NCI-H82 (cell line): ENCODE measurements at places on chromosomes 6 and 20.

- peak; percentile 69 for DNase-seq
These were observed at the start of gene SEL1L2 for GRCh38 chr20:13990465-13990864. Gene SEL1L2, minus strand, starts transcription at chr20:13990614. Its CDS starts 80 bp downstream, at chr20:13990534.

GRCh38 chr6:95119927-95120326 lies 457.4 kb upstream of the MANEA start:
- no peak for DNase-seq

GRCh38 chr6:24306936-24307335 lies 50.9 kb downstream of the DCDC2 start:
- no peak for DNase-seq

- no peak for DNase-seq
These were observed 256.9 kb downstream of the ARHGAP18 start for GRCh38 chr6:129453073-129453472.

GRCh38 chr20:53920647-53921245 lies 149.6 kb downstream of the BCAS1 start:
- no peak for DNase-seq

GRCh38 chr20:63740627-63741353 lies 1.2 kb downstream of the SLC2A4RG start:
- DNase-seq = peak; percentile 88

- DNase-seq = peak; percentile 63
These were observed 102.8 kb downstream of the MOXD1 start for GRCh38 chr6:132298344-132298949.

DNA sequence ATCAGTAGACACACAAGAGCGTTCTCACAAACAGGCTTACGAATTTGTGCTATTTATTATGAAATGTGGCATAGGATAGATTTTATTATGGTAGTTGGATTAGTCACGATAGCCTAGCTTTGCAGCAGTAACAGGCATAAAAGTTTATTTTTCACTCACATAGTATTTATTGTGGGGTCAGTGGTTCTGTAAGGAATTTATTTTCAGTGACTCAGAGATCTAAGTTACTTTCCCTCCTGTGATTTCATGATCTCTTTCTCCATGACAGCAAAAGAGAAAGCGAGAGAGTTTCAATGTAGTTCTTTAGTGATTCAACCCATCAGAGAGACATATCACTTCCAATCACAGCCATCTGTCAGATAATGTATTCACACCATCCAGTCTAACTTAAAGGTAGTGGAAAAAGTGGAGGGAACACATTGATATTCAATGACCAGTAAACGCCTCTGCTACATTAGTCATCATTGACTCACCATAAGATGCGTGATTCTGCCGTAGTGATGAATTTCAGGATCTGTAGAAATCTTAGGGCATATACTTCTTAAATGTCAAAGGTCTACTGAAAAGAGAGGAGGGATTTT lies 605.5 kb downstream of the HDGFL1 start:
- no peak for DNase-seq
